Memory B cell (primary cell): ENCODE measurements at places on chromosomes 13 and 19.

GRCh38 chr13:87123987-87124784, 547.0 kb upstream of the SLITRK5 start:
- no peak for DNase-seq

- no peak for DNase-seq
These were observed 27.2 kb upstream of the CBY2 start for GRCh38 chr13:45674908-45675307.

DNA sequence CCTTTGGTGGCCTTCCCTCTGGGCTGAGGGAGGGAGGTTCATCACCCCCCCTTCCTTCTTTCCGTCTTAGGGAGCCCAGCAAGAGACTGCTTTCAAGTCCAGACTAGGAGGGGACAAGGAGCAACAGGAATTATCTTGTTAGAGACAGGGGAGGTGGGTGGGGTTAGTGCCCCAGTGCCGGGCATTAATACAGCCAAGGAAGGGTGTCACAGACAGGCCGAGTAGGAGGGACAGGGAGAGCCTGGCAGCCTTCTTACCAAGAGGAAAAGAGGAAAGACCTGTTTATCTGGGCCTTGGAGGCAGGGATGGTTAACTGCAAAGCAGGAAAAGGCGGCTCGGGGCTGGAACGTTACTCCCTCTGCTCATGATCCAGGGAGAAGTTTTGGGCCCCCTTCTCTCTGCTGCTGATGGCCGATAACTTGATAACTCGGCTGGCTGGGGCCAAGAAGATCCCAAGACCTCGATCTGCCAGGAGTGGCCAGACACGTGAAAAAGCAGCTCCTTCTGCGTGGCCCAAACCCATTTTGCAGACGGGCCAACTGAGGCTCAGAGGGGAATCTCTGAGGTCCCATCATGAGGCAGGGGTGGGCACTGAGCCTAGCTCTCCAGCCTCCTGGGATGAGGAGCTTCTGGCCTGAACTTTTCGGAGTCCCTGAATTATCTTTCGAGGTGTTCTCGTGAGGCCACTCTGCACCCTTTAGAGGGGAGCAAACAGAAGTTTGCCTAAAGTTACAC, 79.3 kb downstream of the PTPRS start:
- DNase-seq = no peak

DNA sequence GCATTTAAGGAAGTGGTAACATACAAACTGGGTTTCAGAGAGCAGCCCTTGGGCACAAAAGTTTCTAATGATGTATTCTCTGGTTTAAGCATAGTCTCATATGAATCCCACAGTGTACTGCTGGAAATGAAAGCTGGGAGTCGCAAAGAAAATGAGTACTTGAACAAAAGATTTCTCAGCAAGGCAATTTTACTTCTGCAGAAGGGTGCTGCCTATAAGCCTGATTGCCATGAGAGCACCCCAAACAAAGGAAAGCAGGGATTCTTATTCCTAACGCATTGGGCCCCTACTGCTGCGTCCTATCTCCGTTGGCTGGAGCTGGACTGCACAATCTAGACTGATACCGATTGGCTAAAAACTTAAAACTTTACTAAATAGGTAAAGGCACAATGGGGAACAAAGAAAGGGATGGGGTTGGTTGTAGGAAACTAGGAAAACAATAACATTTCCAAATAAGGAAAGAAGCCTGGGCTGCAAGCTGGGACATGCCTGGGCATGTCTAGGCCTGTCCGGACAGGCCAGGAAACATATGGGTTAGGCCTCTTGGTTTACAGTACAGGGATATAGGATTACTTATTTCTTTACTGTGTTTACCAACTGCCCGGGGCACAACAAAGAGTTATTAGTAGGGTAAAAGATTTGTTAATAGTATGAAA, 27.4 kb upstream of the VN1R4 start:
- no peak for DNase-seq

DNA sequence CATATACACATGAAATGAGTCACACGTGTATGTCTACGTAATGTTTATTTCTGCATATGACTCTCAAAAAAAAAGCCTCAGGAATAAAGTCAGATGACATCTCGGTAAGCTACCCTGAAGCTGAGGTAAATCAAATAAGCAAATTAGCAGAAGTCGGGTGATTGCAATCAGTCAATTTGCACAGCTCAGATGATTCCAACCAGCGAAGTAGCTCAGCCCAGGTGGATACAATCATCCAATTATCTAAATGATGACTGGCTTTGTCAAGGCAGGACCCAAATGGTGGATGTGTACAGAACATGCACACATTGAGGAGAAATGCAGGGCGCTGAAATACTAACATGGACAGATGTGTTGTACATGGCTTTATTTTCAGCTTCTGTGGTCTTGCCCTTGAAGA, 148.5 kb downstream of the ZNF486 start:
- no peak for DNase-seq

GRCh38 chr13:30927595-30927994, 4.9 kb upstream of the TEX26 start:
- DNase-seq = no peak

DNA sequence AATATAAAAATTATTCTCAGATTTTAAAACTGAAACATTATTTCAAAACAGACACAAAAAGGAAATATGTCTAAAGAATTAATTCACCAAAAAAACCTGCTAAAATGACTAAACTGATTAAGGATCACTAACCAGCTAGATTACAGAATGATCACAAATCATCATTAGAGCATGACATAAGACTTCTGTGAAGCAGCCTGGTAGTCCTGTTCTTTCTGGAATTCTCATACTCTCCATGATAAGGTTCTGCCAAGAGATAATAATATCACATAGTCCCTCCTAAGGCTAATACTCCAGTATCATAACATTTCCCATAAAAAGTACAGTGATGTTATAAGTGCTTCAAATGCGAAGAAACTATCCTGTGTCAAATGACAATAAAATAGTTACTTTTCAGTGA, 1814.9 kb downstream of the SLITRK5 start:
- no peak for DNase-seq

DNA sequence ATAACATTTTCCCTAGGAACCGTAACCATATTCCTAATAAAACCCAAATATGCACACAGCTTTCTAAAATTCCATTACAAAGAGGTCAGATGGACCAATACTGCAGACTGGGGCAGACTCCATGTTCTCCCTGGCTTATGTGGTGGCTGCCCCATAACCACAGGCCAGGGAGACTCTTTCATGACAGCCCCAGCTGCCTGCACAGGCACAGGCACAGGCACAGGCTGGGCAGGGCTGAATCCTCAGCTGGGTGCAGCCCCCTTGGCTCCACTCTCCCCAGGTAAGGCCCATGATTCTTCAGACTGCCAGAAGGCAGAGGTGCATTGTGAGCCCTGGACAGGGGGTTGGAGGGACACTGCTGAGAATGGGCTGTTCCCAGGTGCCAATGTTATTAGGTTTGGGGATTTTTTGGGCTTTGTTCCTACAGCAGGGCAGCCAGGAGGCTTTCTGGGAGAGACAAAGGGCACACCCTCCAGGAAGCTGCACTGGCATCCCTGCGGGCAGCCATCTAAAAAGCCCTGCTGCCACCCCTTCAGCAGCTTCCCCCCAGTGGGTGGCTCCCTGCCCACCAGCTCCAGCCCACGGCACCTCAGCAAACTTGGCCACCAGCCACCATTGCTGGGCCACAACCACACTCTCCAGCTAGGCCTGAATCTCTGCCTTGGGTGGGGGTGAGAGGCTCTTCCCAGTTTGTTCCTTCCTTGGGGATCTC, 20.0 kb downstream of the DOCK9 start:
- DNase-seq = no peak

GRCh38 chr19:50562329-50562728, 5.9 kb downstream of the LRRC4B start:
- no peak for DNase-seq

- DNase-seq = no peak
These were observed 31.7 kb downstream of the DNAJC15 start for GRCh38 chr13:43054803-43055802.

- DNase-seq = no peak
These were observed 9.9 kb upstream of the CEACAM20 start for GRCh38 chr19:44539236-44539826.

GRCh38 chr13:41488124-41488523, 30.8 kb downstream of the RGCC start:
- no peak for DNase-seq

DNA sequence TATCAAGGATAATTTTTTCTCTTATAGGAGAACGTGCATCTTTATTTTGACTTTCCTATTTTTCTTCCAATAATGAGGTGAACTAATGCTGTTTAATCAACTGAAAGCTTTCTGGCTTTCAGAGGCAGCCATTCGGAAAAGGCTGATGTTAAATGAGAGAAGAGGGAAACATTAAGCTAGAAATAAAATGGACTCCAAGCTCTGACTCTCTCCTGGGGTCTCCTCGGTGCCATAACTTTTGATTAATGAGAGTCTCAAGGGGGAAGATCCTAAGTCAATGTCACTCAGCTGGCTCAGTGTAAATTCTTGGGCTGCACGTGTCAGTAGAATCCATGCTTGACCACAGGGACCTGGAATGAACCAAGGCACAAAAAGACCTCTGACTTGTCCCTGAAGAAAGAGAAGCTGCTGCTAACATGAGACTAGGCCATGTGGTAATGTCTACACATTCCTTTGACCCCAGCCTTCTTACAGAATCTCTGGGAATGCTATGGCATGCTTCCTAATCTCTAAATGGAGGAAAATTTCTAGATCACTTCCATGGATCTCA, 152.2 kb upstream of the RFC3 start:
- DNase-seq = no peak

DNA sequence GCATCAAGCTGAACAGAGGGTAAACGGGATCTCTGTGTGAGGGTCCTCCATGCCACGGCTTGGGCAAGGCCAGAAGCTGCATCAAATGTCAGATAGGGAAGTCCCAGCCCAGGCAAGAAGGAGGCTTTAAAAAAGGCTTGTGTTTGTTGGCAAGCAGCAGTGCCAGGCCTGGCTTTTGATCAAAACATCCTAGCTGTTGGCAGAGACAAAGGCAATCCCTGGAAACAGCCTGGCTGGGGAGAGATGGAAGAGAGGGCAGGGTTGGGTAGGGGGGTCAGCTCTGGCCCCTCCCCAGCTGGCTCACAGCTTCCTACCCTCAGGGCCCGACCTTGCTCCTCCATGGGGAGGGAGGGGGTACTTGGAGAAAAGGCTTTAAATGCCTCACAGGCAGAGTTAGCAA, 61.8 kb upstream of the KCTD15 start:
- no peak for DNase-seq

- no peak for DNase-seq
These were observed 11.3 kb downstream of the MYO9B start for GRCh38 chr19:17086834-17087233.

- no peak for DNase-seq
These were observed 273.4 kb downstream of the DCLK1 start for GRCh38 chr13:35857769-35858168.

DNA sequence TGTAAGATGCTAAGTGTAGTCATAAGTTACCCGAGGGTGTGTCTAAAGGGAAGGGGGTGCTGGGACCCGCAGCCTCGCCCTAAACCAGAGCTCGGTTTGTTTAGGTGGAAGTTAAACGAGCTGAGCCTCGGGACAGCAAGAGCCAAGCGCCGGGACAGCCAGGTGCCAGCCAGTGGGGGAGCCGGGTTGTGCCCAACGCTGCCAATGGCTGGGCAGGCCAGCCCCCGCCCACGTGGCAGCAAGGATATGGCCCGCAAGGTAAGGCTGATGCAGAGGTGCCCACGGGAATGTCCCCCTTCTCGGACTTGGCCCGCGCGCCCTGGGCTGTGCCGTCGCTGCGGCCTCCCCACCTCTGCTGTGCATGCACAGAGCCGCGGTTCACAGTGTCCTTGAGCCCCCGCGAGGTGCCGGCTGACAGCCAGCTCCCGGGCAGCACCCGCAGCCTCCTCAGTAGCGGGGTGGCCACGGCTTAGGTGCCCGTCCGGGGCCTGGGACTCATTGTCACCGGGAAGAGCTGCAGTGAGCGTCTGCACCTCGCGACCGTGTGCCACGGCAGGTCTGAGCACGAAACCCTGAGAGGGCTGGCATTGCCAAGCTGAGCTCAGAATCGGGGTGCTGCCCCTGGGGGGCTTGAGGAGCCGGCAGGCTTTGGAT, 9.3 kb upstream of the RPS15 start:
- no peak for DNase-seq

- DNase-seq = no peak
These were observed 4.8 kb upstream of the RPS15 start for GRCh38 chr19:1433119-1434039.

DNA sequence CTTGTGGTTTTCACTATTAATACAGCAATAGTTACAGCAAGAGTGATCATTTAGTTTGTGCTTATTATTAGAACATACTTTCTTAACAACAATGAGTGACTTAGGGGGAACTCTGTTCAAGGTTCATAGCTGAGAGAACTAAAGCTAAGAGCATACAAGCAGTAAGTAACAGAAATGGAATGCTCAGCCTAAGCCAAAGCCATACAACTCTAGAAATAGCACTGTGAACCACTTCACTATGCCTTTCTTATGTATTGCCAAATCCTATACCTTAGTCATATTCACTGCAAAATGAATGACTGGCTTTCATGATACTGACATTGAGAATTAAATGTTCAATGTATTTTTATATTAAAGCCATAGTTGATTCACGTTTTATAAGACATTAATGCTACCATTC, 599.7 kb upstream of the SLITRK1 start:
- DNase-seq = no peak

DNA sequence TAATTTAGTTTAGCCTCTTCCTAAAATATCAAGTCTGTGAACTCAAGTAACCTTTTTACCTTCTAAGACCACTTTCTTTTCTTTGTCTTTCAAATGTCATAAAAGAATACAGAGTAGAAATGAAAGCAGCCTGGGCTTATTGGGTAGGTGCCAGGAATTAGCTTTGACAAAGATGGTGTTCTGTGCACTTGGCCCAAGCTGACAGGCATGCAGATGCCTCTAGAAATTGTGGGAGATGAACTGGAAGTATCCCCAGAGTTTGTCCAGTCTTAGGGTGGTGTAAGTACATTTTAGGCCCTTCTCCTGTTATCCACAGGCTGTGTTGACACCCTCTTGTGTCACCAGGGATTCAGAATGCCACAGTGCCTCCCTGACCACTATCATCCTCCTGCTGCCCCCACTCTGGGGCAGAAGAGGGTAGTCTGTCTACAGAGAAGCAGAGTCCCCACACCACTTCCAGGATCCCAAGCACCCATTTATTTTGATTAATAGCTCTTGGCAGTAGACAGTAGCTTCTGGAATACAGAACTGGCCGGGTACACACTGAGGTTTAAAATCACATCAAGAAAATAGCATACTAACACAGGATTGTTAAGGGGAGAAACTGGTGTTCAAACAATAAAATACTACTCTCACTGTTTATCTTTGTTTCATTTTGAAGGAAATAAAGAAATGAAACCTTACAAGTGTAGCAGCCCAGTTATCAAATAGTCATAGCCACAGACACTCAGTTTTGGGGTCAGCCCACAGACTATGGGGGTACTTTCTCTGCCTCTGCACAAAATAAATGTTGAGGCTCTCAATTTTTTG, 343.2 kb downstream of the KCNRG start:
- DNase-seq = no peak

GRCh38 chr13:80361883-80362327, 21.0 kb upstream of the SPRY2 start:
- no peak for DNase-seq
